ENCODE measurements at places on chromosomes 6 and 20. TPM values are rescaled to one million over a fixed set of nuclear protein-coding genes. Genes with fewer than 3 reads are reported as not detected.

Gene ZSCAN23
- 1.5 TPM for polyA plus RNA-seq

Gene COL10A1
- polyA plus RNA-seq: not detected

Gene GJA10
- not detected for polyA plus RNA-seq

Gene NINL
- 6.0 TPM for polyA plus RNA-seq

Gene ZBP1
- 0.20 TPM for polyA plus RNA-seq
